ENCODE measurements at places on chromosomes 12 and 14. TPM values are rescaled to one million over a fixed set of nuclear protein-coding genes. Genes with fewer than 3 reads are reported as not detected.

DNA sequence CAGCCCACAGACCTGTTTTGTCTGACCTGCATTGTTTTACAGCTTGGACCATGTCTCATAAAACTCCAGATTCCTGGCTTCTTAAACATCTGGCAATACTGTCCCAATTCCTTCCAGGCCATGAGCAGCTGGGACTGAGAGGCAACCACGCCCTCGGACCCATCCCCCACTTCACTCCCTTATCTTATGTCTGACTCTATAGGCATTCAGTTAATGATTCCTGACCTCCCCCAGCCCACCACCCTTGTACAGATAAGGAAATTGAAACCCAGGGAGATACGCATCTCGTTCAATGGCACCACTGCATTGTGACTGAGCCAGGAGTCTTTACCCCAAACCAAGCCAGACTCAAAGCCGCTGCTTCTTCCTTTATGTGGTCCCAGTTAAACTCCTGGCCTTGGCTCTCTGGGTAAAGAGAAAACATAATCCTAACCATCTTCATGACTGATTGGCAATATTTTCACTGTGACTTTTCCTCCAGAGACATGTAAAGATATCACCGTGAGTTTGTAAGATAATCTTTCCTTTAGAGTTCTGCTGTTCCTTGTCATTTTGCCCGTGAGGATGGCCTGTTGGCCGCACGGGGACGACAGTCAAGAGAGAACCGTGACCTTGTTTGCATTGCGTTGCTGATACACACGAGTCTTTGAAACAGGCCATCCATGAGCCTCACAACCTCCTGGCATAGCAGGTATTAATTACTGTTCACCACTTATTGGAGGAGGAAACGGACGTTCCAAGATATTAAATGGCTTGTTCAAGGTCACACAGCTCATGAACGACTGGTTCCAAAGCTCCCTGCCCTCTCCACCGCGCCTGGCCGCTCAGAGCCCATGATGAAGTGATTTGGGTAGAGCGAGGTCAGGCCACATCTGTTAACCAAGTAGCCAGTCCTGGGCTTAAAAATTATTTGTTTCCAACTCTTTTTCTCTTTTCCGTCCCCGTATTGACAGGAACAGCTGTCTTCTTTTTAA, 39.4 kb downstream of the MAP1LC3B2 start:
- no peaks in the 10 kb centered on the region for H3K27me3 ChIP-seq
- H3K4me1 ChIP-seq = peaks cover 11% of the 10 kb centered on the region
- no peak overlapping the region for H3K27ac ChIP-seq

Gene DCN
- total RNA-seq = 241 TPM

GRCh38 chr14:56846970-56847930, 37.0 kb upstream of the OTX2 start:
- no peak overlapping the region for H3K4me3 ChIP-seq
- H3K27ac ChIP-seq = no peak overlapping the region
- no peaks in the 10 kb centered on the region for H3K4me1 ChIP-seq
- no peaks in the 10 kb centered on the region for H3K36me3 ChIP-seq

DNA sequence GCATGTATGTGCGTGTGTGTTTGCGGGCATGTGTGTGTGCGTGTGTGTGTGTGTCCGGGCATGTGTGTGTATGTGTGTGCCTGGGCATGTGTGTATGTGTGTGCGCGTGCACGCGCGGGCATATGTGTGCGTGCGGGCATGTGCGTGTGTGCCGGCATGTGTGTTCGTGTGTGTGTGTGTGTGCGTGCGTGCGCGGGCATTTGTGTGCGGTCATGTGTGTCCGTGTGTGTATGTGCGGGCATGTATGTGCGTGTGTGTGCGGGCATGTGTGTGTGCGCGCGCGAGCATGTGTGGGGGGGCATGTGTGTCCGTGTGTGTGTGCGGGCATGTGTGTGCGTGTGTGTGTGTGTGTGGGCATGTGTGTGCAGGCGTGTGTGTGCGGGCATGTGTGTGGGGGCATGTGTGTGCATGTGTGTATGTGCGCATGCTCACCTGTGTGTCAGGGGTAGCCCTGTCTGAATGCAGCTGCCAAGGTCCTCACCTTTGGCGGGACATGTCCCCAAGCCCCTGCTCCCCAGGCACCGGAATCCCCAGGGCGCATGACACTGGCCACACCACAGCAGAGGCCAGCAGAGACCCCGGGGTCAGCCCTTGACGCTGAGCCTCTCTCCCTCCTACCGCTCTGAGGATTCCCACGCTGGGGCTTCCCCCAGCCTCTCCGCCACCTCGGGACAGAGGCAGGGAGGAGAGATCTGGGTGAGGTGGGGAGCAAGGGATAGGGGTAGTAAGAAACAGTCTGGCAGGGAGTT, 109.5 kb upstream of the NCOR2 start:
- H3K27ac ChIP-seq = peak overlapping the region; percentile 65
- H3K4me1 ChIP-seq = peaks cover 23% of the 10 kb centered on the region
- no peaks in the 10 kb centered on the region for H3K36me3 ChIP-seq
- DNase-seq = no peak
- H3K4me3 ChIP-seq = no peak overlapping the region
- H3K27me3 ChIP-seq = no peaks in the 10 kb centered on the region

- H3K36me3 ChIP-seq = no peaks in the 10 kb centered on the region
- no peaks in the 10 kb centered on the region for H3K27me3 ChIP-seq
- H3K4me1 ChIP-seq = no peaks in the 10 kb centered on the region
- no peak overlapping the region for H3K27ac ChIP-seq
- H3K4me3 ChIP-seq = no peak overlapping the region
These were observed 21.2 kb downstream of the CLECL1 start for GRCh38 chr12:9711664-9712063.

DNA sequence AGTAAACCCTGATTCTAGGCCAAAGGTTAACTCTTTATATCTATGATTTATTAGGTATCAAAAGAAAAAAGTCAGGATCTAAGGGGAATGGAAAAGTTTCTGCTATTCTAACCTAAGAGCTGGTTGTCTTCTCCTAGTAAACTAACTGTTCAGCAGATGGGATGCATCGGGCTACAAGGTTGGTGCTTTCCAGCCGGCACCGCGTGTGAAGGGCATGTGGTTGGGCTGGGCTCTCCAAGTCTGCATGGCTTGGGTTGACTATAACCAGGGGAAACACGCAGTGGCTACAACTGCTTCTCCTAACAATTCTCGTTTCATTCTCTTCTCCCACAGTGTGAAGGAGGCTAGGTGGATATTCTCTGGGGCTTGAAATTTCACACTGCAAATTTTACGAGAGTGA, 354.5 kb downstream of the APAF1 start:
- H3K4me3 ChIP-seq = no peak overlapping the region
- no peaks in the 10 kb centered on the region for H3K36me3 ChIP-seq
- DNase-seq = no peak
- H3K4me1 ChIP-seq = no peaks in the 10 kb centered on the region
- no peaks in the 10 kb centered on the region for H3K27me3 ChIP-seq

DNA sequence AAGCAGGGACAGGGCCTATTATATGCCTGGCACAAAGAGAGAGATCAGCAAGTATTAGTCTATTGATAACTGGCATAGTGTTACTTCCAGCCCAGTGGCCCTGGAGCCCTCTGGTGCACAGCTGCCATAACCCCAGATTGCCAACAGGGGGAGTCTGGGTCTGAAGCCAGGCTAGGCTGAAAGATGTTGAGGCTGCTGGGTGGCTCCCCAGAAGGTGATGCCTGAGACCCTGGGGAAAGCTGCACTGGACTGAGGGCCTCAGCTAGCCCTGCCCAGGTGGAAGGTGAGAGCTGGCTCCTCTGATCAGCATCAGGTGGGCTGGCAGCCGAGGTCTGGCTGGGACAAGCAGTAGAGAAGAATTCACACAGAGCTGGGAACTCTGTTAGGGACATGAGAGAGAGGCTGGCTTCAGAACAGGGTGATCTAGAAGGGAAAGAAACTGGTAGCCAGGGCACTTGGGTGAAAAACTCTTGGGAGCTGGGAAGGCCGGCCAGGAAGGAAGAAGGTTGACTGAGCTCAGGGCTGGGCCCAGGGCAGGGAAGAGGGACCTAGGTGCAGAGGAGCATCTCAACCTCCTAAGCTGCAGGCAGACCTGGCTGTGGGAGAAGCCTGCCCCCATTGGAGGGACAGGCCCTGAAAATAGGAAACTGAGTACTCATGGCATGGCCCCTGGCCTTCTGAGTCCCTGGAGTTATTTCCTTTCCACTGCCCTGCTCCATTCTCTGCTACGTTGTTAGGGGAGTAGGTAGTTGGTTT, 3.9 kb downstream of the GZMH start:
- H3K4me1 ChIP-seq = no peaks in the 10 kb centered on the region
- H3K4me3 ChIP-seq = no peak overlapping the region
- H3K27ac ChIP-seq = no peak overlapping the region
- no peak for DNase-seq

Gene ACOT4
- total RNA-seq = 0.54 TPM
